ENCODE measurements at places on chromosomes 16 and 17.

- DNase-seq, result no peak
Observed at GRCh38 chr17:70780031-70780430, 610.7 kb downstream of the KCNJ2 start.

DNA sequence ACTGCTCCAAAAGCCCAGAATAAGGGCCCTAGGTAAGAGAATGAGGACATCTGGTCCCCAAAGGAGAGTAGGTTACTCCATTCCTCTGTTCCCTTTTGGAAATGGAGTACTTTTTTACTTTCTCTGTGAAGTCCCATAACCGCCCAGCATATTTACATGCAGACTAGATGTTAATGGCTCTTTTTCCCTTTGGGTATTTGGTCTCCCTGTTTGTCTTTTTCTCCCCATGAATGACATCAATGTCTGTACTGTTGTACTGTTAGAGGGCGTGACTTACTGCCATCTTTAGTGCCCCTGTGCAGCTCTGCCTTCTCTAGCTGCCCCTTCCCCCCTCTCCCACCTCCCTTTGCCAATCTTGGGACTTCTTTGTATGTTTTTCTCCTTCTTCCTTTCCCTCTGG lies 19.0 kb downstream of the GPR179 start:
- DNase-seq, result no peak

GRCh38 chr16:84950906-84951305 lies 60.4 kb downstream of the ZDHHC7 start:
- no peak for DNase-seq

DNA sequence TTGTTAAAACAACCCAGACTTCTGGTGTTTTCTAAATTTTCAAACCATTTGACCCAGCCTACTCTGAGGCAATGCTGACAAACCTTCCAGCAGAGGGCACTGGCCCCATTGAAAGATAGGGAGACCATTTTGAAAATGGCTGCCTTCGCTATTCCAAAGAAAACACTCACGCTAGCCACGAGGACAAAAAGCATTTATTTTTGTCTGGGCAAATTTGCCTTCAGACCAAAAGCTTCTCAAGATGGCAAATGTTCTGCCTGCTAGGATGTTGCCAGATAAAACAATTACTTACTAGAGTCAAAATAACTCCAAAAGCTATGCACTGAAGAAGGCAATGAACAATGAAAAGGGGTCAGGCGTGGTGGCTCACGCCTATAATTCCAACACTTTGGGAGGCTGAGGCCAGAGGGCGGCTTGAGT lies 296.7 kb upstream of the IRX5 start:
- no peak for DNase-seq

DNA sequence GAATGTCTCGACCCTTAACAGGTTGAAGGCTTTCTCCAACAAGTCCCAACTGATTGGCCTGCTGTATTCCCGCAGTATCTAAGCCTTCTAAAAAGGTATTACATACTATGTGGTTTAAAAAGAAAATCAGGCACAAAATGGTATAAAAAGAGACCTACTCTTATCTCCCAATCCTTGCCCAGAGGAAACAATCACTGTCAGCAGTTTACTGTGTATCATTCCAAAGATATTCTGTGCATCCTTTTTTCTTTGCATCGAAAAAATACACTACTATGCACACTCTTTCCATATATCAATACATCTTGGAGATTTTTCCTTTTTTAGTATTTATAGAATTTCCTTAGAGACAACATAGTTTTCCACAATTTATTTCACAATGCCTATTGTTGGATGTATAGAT lies 118.8 kb upstream of the TBX2 start:
- no peak for DNase-seq

DNA sequence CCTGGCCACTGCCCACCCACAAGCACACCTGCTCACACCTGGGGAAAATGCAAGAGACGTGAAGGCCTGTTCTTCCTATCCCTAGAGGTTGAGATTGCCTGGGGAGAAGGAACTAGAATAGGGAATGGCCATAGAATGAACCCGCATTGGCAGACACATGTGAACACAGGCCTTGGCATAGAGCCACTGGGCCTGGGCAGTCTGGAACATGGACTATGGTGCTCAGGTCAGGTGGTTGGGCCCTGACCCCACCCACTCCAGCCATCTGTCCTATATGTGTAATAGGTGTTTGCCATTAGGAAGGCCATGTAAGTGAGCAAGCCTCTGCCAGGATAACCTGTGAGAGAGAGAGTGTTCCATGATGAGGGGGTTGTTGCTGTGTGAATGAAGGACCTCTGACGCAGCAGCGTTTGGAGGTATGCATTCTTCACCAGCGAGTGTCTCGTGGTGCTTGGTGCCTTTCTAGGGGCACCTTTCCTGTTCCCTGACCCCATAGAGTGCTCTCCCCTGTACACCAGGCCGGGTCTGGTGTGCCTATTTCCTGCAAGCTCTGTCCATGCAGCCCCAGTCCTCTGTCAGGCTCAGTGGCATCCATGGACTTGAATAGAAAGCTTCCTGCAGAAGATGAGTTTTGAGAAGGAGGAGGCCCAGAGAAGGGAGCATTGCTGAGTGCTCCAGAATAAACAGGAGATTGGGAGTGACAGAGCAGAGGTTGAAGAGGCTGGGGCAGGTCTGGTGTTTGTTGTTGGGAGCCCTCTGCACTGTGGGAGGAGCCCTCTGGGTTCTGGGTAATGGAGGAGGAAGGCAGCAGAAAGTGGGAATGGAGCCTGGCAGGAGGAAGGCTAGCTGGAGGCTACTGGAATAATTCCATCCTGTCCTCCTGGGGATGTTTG lies 15.6 kb downstream of the CTRL start:
- DNase-seq, result no peak

- DNase-seq, result no peak
Observed at GRCh38 chr16:88387941-88388627, 5.3 kb downstream of the ZNF469 start.

- no peak for DNase-seq
Observed at GRCh38 chr17:53462393-53462811, 360.3 kb upstream of the KIF2B start.

- DNase-seq, result no peak
Observed at GRCh38 chr16:2478279-2478678, 3.4 kb downstream of the TBC1D24 start.

GRCh38 chr17:45747911-45748310 lies 36.2 kb upstream of the CRHR1 start:
- DNase-seq, result no peak

DNA sequence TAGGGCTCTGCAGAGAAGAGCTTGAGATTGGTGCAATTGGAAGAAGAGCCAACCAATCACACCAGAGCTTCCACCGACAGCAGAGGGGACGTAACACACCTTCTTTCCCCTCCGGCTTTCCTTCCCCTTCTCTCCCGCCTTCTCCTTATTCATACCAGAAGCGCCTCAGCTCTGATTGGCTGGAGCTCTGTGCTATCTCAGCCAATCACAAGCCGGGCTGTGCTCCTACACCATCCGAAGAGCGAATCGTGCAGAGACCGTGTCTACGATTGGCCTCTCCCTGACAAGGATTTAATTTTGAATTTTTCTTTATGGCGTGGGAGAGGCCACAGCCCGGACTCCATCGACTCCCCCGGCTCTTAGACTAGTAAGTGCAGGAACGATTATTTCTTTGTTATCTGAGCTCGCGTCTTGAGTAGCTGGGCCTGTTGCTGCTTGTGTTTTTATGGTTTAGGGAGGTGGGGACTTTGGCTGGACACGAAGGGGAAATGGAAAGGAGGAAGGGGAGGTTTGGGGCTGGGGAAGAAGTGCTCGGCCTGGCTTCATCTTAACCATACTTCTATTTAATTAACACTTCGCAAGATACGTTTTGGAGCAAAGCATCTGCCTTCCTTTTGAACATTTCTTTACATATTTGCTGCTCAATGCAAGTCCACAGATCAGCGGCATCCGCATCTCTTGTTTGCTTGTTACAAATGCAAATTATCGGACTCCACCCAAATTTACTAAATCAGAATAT lies at the start of gene PRR11:
Gene PRR11 (plus strand): TSS at position 308 of the 739 bp plus-strand sequence. CDS start 14,007 bp downstream, outside the sequence.
- peak; percentile 87 for DNase-seq

DNA sequence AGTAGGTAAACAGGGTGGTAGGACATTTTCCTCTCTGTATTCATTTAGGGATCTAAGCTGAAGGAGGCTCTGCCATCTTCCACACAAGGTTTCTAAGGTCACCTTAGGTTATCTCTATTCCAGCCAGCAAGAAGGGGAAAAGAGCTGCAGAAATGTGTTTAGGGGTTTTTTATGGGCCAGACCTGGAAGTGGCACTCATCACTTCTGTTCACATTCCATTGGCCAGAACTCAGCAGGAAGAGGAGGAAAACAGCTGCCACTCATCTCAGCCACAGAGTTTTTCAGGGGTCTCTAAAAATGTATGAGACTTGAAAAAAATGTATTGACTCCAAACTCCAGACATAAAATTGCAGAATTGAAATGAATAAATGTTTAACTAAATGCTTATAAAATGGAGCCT lies 65.8 kb downstream of the FTO start:
- no peak for DNase-seq

DNA sequence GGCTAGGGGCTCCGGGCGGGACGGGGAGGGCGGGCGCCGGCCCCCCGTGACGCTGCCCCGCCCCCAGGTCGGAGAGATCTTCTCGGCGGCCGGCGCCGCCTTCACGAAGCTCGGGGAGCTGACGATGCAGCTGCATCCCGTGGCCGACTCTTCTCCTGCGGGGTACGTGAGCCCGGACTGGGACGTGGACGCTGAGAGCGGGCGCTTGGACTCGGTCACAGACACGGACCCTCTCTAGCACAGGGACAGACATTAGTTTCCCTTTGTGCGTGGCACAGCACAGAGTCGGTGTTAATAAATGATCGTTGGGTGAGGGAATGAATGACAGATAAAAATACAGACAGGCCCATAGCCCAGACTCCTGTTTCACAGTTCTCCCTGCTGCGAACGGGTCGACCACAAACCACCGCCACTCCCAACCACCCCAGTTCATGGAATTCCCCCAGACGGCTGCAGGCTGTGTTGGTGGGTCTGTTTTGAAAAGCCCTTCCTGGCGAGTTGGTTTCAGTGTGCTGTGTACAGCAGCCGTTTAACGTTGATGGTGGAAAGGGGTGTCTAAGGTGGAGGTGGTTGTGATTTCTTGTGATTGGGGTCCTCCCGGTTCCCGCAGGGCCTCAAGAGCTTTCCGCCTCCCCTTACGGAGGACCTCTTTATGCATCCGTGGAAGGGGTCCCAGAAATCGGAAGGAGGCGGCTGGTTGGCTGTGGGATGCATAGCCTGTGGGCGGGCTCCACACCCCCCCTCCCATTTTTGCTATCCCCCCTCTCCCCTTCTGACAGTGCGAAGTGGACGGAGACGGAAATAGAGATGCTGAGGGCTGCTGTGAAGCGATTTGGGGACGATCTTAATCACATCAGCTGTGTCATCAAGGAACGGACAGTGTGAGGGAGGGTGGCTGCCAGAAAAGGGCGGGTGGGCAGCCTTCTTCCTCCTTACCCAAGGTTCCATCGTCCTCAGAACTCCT lies 2.9 kb downstream of the RNASEK start:
- peak; percentile 75 for DNase-seq

- no peak for DNase-seq
Observed at GRCh38 chr17:75847614-75848522, 3.7 kb upstream of the UNC13D start.

GRCh38 chr16:64977206-64977920 lies 144.5 kb downstream of the CDH11 start:
- DNase-seq, result no peak

DNA sequence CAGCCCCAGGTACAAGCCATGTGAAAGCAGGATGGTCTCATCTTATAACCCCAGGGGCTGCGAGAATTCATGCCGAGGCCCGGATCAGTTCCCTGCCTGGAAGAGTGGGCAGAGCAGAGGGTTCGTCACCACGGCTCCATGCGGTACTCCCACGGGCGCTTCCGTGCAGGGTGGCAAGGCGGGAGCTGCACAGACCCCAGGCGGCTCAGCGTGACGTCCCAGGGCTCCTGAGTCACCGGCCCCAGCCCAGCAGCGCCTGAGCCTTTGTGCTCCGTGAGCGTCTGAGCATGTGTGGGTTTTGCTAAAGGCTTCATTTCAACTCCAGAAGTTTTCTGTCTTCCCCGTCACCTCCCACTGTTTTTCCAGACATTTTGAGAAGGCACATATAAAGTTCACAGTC lies 71.2 kb upstream of the CHMP6 start:
- DNase-seq, result no peak

DNA sequence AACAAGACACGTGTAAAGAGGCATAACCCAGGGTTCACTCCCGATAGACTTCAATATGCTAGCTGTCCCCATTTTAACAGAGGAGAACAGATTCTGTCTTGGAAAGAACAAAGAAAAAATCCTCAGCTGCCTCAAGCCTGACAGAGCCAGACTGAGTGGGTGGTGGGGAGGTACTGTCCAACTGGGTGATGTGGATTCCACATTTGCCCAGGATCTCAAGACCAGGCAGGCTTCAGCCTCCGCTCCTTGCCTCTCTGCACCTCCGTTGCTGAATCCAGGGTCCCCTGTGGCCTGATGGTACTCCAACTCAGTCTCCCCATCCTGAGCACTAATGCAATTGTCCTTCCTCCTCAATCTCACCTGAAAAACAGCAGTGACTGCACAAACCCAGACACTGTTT lies 163.8 kb downstream of the GSG1L start:
- no peak for DNase-seq

- no peak for DNase-seq
Observed at GRCh38 chr17:69916761-69917160, 158.3 kb upstream of the KCNJ16 start.

GRCh38 chr17:48102798-48103715 lies 1.8 kb upstream of the CBX1 start:
- DNase-seq, result no peak

DNA sequence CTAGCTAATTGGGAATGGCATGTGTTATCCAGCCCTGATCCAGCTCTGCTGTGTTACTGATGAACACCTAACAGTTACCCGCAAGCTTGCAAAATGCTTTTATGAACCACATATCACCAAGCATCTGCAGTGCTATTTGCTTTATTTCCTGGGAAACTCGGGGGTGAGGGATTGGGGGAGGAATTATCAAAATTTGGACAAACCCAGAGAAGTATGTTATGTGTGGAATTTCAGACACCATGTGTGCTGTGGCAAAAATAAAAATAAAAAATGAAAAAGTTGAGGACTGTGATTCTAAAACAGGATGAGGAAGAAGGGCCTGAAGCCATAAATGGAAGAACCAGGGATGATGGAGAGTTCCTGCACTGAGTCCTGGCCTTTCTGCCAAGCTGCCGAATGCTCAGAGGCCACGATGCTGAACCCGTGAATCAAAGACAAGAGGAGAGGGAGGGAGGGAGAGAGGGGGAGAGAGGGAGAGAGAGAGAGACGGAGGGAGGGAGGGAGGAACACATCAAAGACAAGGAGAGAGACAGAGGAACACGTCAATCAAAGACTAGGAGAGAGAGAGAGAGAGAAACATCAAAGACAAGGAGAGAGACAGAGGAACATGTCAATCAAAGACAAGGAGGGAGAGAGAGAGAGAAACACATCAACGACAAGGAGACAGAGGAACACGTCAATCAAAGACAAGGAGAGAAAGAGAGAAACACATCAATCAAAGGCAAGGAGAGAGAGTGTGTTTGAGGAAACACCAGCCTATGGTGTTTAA lies 89.8 kb downstream of the MRM3 start:
- DNase-seq, result no peak

All from stimulated activated CD8-positive, alpha-beta memory T cell treated with anti-CD3 and anti-CD28 coated beads, Interleukin-7, amount 100 ng/mL, for 4 hours (primary cell).